ENCODE measurements at places on chromosomes 1 and 21. TPM values are rescaled to one million over a fixed set of nuclear protein-coding genes. Genes with fewer than 3 reads are reported as not detected.

The OR4F16 gene
- not detected for total RNA-seq

The CFAP141 gene
- not detected for total RNA-seq

The UMODL1 gene
- total RNA-seq, result not detected

The MAP3K21 gene
- 12.1 TPM for total RNA-seq

The SPATA17 gene
- 2.7 TPM for total RNA-seq

The SOX13 gene
- 20.7 TPM for total RNA-seq

The S100B gene
- total RNA-seq, result not detected
